Left cardiac atrium (tissue), 4 donors: ENCODE measurements at places on chromosomes 13 and 19. TPM values are rescaled to one million over a fixed set of nuclear protein-coding genes. Genes with fewer than 3 reads are reported as not detected.

ZNF850 gene
- total RNA-seq = 3.8 TPM

ATP4A gene
- not detected for total RNA-seq

LILRB2 gene
- 3.3 TPM for total RNA-seq

CCDC70 gene
- total RNA-seq = not detected

GADD45B gene
- 64.0 TPM for total RNA-seq

LRFN3 gene
- total RNA-seq = 9.7 TPM

MYO1F gene
- 19.5 TPM for total RNA-seq

TNFSF11 gene
- total RNA-seq = not detected

ERFL gene
- total RNA-seq = not detected

SYT5 gene
- total RNA-seq = not detected

FAM216B gene
- total RNA-seq = 14.8 TPM

ACER1 gene
- total RNA-seq = not detected

ZNF534 gene
- 0.31 TPM for total RNA-seq

KATNAL1 gene
- total RNA-seq = 42.1 TPM

IZUMO4 gene
- 2.3 TPM for total RNA-seq

FCER2 gene
- total RNA-seq = 1.7 TPM

GSX1 gene
- total RNA-seq = not detected

OR10H1 gene
- not detected for total RNA-seq

RNF113B gene
- total RNA-seq = not detected

ZNF260 gene
- 6.2 TPM for total RNA-seq

CGB2 gene
- total RNA-seq = not detected

PLPP2 gene
- 0.85 TPM for total RNA-seq

IRGC gene
- total RNA-seq = not detected

S1PR5 gene
- 0.21 TPM for total RNA-seq

NBEA gene
- total RNA-seq = 20.8 TPM

GRIN2D gene
- 0.39 TPM for total RNA-seq

OCEL1 gene
- 18.7 TPM for total RNA-seq

GRIN3B gene
- total RNA-seq = 0.06 TPM

SYNGR4 gene
- total RNA-seq = not detected

CDADC1 gene
- 13.6 TPM for total RNA-seq

CRB3 gene
- not detected for total RNA-seq

CLIP3 gene
- 7.9 TPM for total RNA-seq

KIR3DL1 gene
- total RNA-seq = not detected

EPS8L1 gene
- total RNA-seq = 2.2 TPM

LHB gene
- total RNA-seq = not detected

TEX101 gene
- not detected for total RNA-seq

ZNF121 gene
- total RNA-seq = 14.7 TPM

PSPN gene
- 1.1 TPM for total RNA-seq

TTYH1 gene
- total RNA-seq = 1.9 TPM

FBXO17 gene
- 7.2 TPM for total RNA-seq

ATXN8OS gene
- not detected for total RNA-seq

CD70 gene
- total RNA-seq = not detected

CABP5 gene
- total RNA-seq = not detected

MBD3L1 gene
- total RNA-seq = not detected

IRF3 gene
- total RNA-seq = 48.1 TPM

LILRB1 gene
- 3.1 TPM for total RNA-seq

DIRAS1 gene
- 108 TPM for total RNA-seq

CDX2 gene
- total RNA-seq = not detected

CEACAM21 gene
- 1.2 TPM for total RNA-seq

VSTM2B gene
- not detected for total RNA-seq

CRLF1 gene
- total RNA-seq = 26.8 TPM

CEBPA gene
- 41.8 TPM for total RNA-seq

SULT2A1 gene
- total RNA-seq = not detected

LPAR6 gene
- 15.0 TPM for total RNA-seq

TMPRSS9 gene
- not detected for total RNA-seq
